Activated gamma-delta T cell treated with anti-CD3 and anti-CD28 coated beads, Interleukin-2, amount 50 U/mL, for 16 hours (primary cell): ENCODE measurements at places on chromosomes 7 and 10.

DNA sequence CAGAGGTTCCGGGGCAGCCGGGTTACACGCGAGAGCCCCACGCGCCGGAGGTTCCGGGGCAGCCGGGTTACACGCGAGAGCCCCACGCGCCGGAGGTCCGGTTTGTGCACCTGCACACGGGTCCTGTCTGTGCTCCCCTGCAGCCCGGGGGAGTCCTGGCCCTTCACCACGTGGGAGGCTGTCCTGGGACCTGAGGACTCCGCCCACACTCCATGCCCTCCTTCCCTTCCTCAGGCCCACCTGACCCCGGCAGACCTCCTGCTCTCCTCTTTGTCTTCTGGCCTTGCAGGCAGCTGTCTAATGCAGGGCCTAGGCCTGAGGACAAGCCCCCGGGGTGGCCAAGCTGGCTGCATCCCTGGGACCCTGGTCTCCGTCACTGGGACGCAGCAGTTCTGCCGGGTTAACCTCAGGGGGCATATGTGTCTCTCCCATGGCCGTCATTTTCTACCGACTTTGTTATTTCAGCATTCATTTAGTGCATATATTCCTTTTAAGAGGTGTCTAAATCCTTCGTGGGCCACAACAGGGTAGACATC lies 374.6 kb downstream of the DNAJB6 start:
- no peak for DNase-seq

- DNase-seq: no peak
Observed at GRCh38 chr10:102230861-102231356, 4.8 kb downstream of the ELOVL3 start.

DNA sequence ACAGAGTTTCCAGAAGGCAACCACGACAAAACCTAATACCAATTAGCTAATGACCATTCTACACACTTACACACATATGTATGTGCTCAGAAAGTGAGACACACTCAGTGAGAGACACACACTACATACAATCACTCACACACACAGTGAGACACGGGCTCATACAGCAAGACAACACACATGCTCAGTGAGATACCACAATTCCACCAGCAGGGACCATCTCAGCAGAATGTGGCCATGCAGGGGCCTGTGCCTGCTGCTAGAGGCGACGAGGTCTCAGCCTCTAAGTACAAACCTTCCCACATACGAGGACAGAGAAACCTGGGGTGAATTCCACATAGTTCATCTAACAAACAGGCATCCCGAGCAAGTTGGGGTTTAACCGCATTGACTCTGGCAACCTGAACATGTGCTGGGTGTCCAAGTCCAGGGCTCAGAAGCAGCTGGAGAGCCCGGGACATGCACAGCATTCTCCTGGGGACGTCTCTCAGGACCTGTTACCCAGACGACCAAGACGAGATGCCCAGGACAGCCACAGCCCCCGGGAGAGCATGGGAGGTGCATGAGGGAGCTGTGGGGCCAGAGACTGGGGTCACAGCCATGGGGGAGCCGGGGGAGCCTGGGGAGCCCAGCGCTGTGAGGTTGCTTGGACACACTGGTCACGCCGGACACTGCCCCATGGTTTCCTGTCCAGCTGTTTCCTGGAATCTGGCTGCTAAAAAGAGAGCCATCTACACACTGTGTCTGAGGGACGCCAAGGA lies 523.6 kb downstream of the PTPRN2 start:
- no peak for DNase-seq

- no peak for DNase-seq
Observed at GRCh38 chr10:86449926-86450558, 71.5 kb downstream of the WAPL start.

GRCh38 chr10:103841519-103841918 lies 13.9 kb downstream of the SH3PXD2A start:
- no peak for DNase-seq

DNA sequence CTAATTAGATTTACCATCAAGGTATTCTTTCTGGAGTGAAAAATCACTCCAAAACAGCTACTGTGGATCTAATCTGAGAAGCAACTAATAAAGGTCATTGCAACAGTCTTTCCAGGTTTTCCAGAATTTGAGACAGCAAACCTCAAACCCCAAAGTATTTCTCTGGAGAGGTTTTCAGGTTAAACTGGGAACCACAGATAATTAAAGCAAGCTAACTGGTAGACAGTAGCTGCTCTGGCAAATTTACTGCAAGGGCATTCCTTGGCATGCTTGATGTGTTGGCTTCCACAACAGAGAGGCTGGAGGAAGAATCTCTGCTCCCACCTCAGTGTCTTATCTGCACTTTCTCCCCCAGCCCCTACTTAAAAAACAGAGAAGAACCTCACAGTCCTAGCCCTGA lies 140.0 kb upstream of the NRBF2 start:
- no peak for DNase-seq

DNA sequence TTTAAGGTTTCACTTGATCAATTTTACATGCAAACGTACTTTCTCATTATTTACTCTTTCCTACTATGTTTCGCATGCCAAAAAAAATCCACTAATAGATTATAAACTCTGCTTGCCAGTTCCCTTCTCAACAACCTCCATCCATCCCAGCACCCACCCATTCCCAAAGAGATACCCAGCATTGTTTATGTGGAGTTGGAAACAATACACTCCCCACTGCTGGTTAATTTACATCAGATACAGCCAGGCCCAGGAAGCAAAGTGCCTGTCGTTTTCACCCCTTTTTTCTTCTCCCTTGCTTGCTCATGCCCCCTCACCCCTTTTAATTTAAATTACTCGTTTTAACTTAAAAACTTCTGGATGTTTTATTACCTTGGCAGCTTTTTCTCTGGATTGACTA lies 59.9 kb downstream of the HIBADH start:
- no peak for DNase-seq

- no peak for DNase-seq
Observed at GRCh38 chr7:9890092-9890491, 1083.6 kb upstream of the PHF14 start.

GRCh38 chr7:47451851-47452205 lies 130.1 kb downstream of the TNS3 start:
- DNase-seq: no peak

GRCh38 chr7:24024276-24025068 lies 259.5 kb upstream of the NPY start:
- no peak for DNase-seq

- DNase-seq: no peak
Observed at GRCh38 chr10:119219871-119220270, 12.5 kb downstream of the GRK5 start.

DNA sequence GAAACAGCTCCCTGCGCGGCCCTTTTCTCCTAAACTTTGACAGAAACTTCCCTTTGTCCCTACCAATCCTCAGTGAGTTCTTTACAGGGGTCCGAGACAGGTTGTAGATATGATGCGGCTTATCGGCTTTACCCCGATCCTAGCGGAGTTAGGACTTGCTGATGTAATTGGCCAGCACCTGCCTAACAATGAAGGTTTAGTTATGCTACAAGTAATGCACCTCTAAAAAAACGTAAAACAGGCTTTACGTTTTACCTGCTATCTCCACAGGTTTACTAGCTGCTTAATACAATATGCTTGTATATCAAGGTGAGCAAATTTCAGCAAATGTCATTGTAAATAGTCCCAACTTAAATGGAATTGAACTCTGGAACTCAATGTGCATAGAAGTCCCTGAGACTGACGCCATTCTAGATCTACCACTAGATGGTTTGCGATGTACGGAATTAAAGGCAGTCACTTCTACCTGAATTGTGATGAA lies 697 bp upstream of the SNX13 start:
- no peak for DNase-seq

DNA sequence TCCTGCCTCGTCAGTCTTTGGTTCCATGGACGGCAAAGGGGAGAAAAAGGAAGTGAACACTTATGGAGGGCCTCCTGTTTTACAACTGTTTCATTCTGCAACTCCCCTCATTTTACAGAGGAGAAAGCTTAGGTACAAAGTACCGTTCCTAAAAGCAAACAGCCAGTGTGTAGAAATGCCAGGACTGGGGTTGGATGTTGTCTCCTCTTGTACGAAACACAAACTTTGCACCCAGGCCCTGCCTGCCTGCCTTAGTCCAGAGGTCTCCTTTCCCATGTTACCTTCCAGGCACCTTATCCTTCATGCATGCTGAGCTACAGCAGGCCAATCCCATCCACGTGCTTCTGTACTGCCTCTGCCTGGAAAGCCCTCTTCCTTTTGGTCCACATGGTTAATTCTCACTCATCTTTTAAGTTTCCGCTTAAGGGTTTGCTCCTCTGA lies 86.0 kb downstream of the ICA1 start:
- DNase-seq: no peak

DNA sequence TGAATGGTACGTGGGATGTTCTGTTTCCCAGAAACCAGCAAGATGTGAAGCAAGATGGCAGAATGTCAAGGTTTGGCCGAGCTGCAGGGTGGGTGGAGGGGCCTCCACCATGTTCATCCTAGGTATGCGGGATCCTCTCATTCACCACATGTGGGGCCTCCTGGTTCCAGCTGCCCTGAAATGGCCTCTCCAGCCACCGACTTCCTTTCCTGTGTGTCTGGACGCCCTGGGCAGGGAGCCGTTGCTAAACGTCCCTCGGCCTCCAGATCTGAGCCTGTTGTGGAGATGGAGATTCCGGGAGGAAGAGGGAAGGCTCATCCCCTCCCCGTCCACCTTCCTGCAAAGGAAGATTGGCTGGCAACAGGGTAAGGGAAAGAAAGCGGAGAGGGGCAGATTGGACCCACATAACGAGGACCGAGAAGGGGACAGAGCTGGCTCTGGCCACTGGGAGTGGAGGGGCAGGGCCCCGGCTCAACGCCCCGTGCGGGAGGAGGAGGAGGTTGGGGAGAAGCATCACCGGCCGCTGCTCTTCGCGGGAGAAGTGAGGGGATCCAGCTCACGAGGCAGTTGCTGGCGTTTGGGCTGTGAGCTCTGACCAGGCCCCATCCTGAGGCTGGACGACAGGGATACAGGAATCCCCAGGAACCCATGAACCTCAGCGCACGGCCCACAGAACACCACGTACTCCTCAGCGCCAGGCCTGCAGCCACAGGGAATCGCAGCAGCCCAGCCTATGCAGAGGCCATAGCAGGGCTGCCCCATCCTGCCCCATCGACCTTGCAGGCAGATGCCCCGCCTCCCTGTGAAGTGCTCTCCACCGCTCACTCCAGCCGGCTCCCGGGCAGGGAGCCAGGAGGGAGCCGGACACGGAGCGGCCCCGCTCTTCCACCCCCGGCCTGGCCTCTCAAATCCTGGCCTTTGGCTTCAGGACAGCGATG lies 98.3 kb downstream of the FOXL3 start:
- no peak for DNase-seq

DNA sequence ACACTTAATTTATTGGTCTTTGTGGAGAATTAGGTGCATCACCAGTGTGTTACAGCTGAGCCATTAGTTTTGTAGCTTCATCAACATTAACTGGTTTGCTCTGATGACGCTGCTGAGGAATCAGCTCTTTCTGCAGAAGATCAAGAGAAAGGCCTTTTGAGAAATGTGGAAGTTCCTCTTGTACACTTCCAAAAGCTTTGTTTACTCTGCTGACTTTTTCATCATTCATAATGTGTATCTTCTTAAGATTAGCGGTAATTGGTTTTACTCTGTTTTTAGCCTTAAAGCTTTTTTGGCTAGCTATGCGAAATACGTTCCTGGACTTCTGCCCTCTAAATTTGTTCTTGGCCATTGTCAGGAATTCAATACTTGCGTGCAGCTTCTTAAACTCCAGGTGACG lies 8.2 kb upstream of the PHYH start:
- no peak for DNase-seq

DNA sequence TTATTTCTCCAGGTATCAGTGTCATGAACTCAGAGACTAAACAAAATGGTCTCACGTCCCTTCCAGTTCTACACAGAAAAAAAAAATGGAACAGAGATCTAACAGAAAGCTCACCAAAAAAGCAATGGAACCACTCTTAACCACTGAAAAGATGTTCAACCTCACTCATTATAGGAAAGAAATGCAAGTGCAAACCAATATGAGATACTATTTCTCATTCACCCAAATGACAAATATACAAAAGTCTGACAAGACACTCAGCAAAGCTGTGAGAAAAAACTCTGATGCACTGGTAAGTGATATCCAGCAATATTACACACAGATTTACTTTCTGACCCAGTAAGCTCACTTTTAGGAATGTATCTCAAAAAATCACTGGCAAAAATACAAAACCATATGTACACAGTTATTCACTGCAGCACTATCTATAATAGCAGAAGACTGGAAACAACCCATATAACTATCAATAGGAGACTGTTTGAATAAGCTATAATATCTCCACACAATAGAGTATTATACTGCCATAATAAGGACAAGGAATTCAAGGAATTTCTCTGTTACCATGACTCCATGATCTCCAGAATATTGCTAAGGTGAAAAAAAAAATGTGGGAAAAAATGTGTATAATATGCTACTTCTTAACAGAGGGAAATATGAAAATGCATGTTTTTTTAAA lies 36.6 kb downstream of the ABI1 start:
- DNase-seq: no peak

DNA sequence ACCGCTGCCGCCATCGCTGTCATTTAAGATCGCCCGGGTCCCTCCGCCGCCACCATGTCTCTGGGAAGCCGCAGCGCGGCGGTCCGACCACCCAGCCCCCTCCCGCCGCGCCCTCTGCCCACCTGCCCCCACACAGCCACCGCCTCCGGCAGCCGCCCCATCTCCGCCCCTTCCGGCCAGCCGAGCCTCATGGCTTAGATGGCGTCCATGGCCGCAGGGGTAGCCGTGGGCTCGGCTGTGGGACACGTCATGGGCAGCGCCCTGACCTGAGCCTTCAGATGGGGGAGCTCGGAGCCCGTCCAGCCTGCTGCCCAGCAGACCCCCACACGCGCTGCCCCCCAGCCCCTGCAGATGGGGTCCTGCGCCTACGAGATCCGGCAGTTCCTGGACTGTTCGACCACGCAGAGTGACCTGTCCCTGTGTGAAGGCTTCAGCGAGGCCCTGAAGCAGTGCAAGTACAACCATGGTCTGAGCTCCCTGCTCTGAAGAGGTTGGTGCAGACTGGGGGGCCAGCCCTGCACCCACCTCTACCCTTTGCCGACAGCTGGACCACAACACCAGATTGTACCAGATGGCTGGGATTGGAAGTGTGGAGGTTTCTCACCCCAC lies 38.0 kb upstream of the TARP start:
- no peak for DNase-seq

- no peak for DNase-seq
Observed at GRCh38 chr10:116271593-116272439, 1.2 kb downstream of the GFRA1 start.

GRCh38 chr7:137539111-137539715 lies 195.7 kb upstream of the PTN start:
- DNase-seq: no peak

GRCh38 chr7:69564454-69565417 lies 33.5 kb upstream of the AUTS2 start:
- DNase-seq: no peak

- no peak for DNase-seq
Observed at GRCh38 chr7:101910991-101911799, 93.8 kb downstream of the CUX1 start.
